ENCODE measurements at places on chromosomes 1 and 21.

DNA sequence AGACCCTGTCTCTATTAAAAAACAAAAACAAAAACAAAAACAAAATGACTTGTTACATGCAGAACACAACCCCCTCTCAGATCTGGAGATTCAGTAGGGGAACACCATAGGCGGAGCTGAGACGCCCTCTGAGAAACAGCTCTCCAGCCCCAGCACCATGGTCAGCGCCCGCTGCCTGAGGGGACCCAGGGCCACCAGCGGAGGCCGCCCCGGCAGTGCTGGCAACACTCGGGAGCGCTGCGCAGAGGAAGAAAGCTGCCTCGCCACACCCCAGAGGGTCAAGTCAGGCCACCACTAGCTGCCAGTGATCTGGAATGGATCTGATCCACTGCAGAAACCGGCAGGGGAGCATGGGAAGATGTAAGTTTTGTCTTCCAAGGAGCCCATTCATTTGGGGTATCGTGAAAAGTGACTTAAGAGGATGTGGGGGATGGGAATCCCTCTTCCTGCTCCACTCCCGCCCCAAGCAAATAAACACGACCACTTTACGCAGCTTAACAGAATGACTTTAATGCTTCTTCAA, 3.1 kb downstream of the ACTA1 start:
- no peak for DNase-seq

- no peak for DNase-seq
These were observed 71.5 kb downstream of the UMODL1 start for GRCh38 chr21:42142627-42143026.

- no peak for DNase-seq
These were observed 1.8 kb upstream of the TFF2 start for GRCh38 chr21:42352441-42353095.

GRCh38 chr1:201560328-201561194, 21.6 kb downstream of the NAV1 start:
- no peak for DNase-seq

GRCh38 chr1:181732218-181732990, 249.1 kb downstream of the CACNA1E start:
- DNase-seq = no peak

- no peak for DNase-seq
These were observed 119.0 kb downstream of the SIM2 start for GRCh38 chr21:36817732-36818450.

- no peak for DNase-seq
These were observed 3.5 kb upstream of the RAP1A start for GRCh38 chr1:111615870-111616715.

- no peak for DNase-seq
These were observed 503 bp upstream of the SRSF11 start for GRCh38 chr1:70220517-70221237.

DNA sequence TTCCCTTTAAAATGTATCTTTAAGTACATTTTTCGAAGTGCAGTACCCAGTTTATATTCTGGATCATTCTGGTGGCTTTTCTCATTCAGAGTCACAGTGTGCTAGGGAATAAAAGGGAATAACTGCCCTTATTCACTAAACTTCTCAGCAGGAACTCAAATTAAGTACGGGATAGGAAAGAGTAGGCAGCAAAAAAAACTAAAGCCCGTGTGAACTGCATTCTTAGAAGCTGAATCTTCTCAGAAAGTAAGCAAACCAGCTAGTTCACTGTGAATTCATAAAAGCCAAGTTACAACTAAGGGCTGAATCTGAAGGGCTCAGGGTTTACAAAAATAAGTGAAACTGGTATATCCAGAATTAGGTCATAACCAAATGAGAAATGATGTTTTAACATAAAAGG, 22.0 kb downstream of the PRPF38A start:
- DNase-seq = no peak

GRCh38 chr21:36749935-36750575, 51.1 kb downstream of the SIM2 start:
- DNase-seq = no peak

- DNase-seq = no peak
These were observed 464.2 kb downstream of the PTPRU start for GRCh38 chr1:29700491-29700890.

GRCh38 chr21:15063081-15063813, 1.6 kb downstream of the NRIP1 start:
- no peak for DNase-seq

DNA sequence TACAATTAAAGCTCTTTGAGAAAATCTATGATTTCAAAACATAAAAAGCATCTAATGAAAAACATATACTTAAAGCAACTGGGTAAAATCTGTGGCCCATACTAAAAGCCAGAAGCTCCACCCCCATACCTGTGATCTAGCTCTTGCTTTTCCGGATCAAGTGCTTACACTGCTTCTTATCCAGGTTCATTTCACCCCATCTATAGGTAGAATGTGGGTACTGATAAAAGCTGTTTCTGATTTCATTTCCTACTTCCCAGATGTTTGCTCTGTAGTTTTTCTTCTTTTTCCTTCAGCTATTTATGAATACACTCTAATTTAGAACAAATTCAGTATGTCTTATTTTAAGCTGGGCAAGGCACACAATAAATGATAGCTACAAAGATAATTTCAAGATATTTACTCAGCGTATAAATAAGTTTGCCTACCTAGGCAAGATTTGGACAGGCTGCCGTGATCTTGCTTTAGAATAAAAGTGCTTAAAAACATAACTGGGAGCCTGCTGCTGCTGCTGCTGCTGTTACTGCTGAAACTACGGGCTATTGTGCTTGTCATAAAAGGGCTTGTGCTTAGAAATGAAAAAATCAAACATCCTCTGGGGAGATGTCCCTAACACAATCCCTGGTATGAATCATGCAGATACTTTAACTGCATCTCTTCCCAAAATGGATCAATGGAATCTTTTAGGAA, 2.1 kb downstream of the SIPA1L2 start:
- no peak for DNase-seq

GRCh38 chr21:46096596-46097335, 1.1 kb upstream of the COL6A2 start:
- no peak for DNase-seq

- no peak for DNase-seq
These were observed 19.2 kb downstream of the CAPZB start for GRCh38 chr1:19466112-19466561.

DNA sequence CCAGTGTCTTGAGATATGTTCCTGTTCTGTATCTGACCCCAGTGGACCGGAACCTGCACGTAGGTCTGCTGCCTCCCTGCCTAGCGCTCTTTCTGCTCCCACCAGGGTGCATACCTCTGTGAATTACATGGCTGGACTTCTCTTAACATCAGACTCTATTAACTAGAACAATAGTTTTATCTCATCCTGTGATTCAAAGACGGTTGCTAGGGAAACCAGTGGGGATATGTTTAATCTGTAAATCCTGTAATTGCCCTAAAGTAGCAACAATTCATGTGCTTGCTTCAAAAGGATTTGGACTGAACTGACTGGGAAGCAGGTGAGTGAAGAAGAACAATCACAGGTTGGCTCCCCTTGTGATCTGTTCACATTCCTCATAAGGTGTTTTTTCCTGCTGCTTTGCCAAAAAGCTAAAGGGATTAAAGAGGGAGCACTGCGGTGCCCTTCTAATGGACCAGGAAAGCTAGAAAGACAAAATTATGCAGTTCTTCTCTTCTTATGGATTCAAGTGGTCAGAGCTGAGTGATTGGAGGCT, 52.7 kb upstream of the DIRAS3 start:
- DNase-seq = no peak

DNA sequence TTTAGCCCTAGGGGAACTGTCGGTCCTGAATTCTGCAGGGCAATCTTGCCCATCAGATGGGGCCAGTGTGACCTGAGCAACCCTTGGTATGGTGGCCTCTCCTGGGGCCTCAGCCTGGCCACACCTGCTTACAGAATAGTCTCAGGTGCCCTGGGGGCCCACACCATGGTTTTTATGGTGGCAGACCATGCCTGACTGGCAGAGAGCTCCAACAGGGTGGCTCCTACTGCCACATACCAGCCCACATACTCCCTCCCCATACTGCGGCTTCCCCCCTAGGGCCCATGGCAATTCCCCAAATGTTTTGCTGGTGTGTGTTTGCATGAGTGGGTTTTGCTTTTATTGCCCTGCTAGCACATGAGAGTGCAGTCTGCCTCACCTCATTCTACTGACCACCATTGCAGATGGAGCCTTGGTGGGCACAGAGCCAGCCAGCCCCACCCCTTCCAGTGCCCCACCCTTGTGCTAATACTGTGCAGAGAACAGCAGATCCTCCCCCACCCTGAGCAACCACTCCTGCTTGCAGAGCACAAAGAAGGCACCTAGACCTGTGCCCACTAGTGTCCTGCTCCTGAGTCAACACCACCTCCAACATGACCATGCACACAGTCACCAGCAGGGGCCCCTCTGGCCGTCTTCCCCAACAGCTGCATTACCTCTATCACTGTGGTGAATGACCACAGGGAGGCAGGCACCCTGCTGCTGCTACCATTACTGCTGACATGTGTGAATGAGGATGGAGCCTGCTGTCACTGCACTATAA, 86.8 kb downstream of the GDAP2 start:
- DNase-seq = no peak

- DNase-seq = no peak
These were observed 37.7 kb downstream of the LHX8 start for GRCh38 chr1:75171876-75172275.

- DNase-seq = no peak
These were observed 6.1 kb upstream of the LYPLA2 start for GRCh38 chr1:23784846-23785245.

- DNase-seq = no peak
These were observed 70.4 kb downstream of the TUT4 start for GRCh38 chr1:52482326-52483004.

DNA sequence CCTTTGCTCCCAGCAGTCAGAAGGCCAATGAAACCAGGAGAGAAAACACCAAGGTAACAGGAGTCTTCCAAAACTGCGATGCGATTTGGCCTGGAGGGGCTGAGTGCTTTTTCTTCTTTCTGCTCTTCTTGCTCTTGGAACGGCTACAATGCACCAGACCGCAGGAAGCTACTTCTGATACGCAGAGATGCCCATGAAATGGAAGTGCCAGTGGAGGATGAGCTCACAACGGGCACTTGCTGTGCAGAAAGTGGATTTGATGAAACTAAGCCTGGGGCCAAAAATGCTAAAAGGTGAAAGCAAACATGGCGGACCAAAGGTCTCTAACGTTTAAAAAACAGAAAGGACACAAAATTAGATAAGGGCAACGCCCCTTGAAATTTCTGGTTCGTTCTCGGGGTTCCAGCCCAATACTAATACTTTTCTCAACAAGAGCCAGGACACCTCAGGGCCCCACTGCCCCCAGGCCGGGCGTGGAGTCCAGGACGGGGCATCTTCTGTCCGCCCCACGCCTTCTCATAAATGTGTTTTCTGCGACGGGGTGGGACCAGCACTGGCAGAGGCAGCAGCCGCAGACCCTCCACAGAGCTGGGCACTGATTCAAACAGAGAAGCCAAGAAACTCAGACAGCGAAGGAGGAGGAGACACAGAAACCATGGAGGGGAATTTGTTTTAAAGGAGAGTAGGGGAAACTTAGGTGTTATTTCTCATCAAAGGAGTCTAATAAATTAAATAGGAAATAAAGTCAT, 101.3 kb downstream of the CRYAA start:
- DNase-seq = no peak

- no peak for DNase-seq
These were observed 2.2 kb upstream of the ZBTB7B start for GRCh38 chr1:155000411-155000725.

DNA sequence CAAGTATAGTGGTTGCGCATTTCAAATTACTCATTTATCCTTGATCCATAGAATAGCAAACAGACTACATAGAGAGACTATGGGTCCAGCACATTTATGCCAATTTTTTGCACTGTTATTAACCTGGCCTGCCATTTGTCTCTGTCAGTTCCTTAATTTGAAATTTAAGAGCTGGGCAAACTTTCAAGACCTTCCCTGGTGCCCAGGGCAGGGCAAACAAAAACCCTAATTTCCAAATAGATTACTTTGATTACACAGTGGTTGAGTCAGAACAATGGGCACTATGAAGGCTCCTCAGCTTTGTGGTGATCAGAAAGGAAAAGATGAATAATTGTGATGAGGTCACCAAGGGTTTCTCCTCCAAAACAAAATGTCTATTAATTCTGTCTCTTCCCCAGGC, 80.6 kb downstream of the TNFSF18 start:
- no peak for DNase-seq

- DNase-seq = no peak
These were observed 42.4 kb upstream of the RBM34 start for GRCh38 chr1:235203428-235203827.

DNA sequence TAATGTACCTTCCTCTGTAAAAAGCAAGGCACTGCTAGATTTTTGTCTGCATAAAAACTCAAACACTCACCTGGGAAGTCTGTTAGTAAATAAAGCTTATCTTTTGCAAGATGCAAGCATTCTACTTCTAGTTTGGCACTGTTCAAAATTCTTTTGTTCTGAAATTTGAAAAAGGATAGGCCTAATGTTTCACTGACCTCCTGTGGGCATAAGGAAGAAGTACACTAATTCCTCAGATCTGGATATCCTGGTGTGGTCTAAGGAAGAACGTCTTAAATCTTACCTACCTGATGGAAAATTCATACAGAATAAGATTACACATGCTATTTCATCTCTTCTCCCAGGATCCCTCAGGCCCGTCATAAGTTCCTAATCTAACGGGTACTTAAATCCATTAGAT, 93.5 kb upstream of the CAMK1G start:
- DNase-seq = peak; percentile 12

- peak; percentile 11 for DNase-seq
These were observed 492 bp upstream of the PGM1 start for GRCh38 chr1:63592536-63593302.

GRCh38 chr1:178451529-178451928, 45.2 kb downstream of the CLEC20A start:
- peak; percentile 25 for DNase-seq

- DNase-seq = no peak
These were observed 177.6 kb upstream of the OLFM3 start for GRCh38 chr1:102174259-102174863.

DNA sequence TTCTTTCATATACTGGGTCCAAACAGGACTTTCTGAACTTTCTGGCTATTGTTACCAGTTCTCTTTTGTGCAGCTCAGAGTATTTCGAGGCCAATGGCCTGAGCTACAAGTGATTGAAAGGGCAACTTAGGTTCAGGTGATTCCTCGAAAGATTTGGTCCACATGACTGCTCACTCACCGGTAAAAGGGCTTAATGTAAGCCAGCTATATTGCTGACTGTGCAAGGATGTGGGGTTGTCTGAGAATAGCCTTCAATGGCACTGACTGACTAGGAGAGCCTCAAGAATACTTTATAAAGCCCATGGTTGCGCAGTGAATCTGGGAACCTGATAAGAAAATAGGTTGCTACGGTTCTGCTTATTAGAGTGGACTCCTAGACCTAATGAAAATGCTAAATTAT, 269.0 kb downstream of the SEC16B start:
- DNase-seq = no peak

- DNase-seq = no peak
These were observed 22.2 kb upstream of the RAP1A start for GRCh38 chr1:111597426-111597825.

GRCh38 chr1:168386949-168387586, 106.4 kb downstream of the TBX19 start:
- DNase-seq = no peak

DNA sequence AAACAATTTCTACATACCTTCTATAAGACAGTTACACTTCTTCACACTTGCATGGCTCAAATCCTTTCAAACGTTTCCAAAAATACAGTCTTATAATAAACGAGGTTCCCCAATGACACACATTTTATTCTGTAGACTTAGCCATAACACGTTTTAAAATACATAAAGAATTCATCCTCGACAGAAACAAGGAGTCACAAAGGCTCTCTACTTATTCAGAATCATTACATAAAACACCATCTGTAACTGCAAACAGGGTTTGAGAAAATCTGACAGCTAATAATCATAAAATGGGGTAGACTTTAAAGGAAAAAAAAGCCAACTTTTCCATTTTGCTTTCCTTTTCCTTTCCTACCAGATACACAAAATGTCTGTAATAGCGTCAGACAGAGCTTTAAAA, 1.8 kb downstream of the PIK3R3 start:
- no peak for DNase-seq

Measured in fibroblast of skin of left quadriceps (primary cell).